ENCODE measurements at places on chromosomes 7 and 10.

- no peak for DNase-seq
Measured at GRCh38 chr7:151175047-151175792, 7.7 kb upstream of the GBX1 start.

GRCh38 chr7:38385682-38386081 lies 112.2 kb upstream of the TARP start:
- no peak for DNase-seq

DNA sequence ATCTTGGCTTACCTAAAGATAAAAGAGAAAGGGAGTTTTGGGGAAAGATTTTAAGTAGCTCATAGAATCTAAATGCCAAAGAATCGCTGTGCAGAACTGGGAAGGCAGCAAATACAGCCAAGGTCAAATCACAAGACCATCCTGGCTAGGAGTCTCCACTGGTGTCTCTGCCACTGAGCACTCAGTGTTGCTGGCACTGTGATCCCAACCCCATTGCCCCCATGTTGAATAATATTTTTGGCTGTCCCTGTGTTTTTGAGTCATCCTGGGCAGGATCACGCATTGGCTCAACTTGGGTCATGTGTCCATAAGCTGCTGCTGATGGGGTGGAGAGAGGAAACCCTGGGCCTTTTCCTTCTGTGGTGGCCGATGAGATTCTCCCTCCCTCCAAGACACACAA lies 21.2 kb downstream of the TLX1 start:
- no peak for DNase-seq

GRCh38 chr7:107045980-107046379 lies 1.5 kb downstream of the PRKAR2B start:
- DNase-seq, result no peak

- no peak for DNase-seq
Measured at GRCh38 chr10:117656385-117657367, 114.1 kb downstream of the EMX2 start.

- DNase-seq, result no peak
Measured at GRCh38 chr7:133783276-133783675, 343.9 kb upstream of the LRGUK start.

- DNase-seq, result no peak
Measured at GRCh38 chr7:7682861-7683260, 35.5 kb downstream of the RPA3 start.

- DNase-seq, result no peak
Measured at GRCh38 chr10:58028597-58029366, 238.9 kb downstream of the IPMK start.

DNA sequence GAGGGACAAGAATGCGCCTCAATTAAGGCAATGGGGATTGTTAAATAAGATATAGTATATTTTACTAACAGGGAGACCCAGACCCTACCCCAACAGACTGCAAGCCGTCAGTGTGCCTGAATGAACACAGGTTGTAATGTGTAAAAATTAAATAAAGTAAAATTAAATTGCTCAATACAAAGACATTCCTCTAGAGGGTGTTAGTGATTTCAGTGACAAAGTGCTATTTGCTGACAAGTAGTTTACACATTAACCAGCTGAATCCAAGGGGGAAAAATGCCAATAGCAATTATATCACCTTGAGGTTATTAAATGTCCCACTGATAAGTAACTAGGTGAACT lies 110.5 kb downstream of the EBF3 start:
- peak; percentile 35 for DNase-seq

DNA sequence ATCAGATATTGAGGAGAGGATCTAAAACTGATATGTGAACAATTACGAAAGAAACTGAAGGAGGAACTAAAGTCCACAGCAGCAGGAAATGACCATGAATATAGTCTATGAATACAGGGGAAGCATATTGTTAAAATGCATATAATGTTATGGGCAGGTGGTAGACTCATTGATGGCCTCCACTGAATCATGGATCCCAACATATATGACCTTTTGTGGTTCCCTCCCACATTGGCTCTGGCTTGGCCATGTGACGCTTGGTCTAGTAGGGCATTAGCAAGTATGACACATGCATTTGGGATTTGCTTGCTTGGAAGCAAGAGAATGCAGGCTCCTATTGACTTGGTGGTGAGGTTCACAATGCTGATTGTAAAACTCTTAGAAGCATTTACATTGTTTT lies 55.2 kb upstream of the RAB18 start:
- DNase-seq, result no peak

- DNase-seq, result no peak
Measured at GRCh38 chr7:114942446-114943175, 20.7 kb downstream of the MDFIC start.

- no peak for DNase-seq
Measured at GRCh38 chr10:126277181-126277580, 111.1 kb downstream of the ADAM12 start.

DNA sequence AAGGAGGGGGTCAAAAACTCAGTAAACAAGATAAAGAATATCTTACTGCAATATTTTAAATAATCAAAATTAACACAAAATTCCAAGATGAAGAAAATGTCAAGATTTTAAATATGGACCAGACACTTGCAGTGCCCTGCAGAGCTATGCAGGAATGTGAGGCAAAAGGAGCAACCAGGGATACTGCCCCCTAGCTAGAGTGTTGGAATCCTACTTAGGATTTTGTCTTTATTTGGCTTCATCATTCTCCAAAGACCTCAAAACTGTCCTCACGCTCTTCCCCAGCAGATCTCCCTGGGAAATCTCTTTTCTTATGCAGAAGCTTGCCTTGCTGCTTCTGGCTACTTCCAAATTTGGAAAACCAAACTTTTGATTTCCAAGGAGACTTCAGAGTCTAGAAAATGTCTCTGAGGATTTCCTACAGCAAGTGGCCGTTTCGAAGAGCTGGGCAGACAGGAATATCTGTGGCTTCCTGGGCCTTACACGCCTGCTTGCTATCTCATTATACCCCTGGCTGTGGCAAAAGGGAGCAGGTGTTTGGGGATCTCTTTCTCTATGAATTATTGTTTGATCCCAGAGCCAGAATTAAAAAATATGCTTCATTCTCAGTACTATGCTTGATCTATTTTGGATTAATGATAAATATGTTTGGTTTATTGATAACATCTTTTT lies 232.2 kb upstream of the BMPER start:
- DNase-seq, result no peak

GRCh38 chr7:132279718-132280117 lies 296.6 kb downstream of the PLXNA4 start:
- no peak for DNase-seq

DNA sequence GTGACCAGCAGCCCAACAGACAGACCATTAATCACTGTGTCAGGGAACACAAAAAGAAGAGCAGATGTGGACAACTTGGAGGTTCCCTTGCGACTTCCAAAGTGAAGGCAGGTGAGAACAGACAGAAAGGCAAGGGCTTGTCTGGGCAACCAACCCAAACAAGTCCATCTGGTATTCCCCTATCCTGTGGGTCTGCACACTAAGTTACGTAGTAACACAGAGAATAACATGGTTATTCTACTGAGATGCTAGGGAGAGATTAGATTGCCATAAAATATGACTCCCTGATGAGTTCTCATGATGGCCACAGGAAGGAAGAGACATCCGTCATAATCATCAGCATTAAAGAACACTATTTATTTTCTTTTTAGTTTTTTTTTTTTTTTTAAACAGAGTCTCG lies 252.2 kb downstream of the CALN1 start:
- no peak for DNase-seq

DNA sequence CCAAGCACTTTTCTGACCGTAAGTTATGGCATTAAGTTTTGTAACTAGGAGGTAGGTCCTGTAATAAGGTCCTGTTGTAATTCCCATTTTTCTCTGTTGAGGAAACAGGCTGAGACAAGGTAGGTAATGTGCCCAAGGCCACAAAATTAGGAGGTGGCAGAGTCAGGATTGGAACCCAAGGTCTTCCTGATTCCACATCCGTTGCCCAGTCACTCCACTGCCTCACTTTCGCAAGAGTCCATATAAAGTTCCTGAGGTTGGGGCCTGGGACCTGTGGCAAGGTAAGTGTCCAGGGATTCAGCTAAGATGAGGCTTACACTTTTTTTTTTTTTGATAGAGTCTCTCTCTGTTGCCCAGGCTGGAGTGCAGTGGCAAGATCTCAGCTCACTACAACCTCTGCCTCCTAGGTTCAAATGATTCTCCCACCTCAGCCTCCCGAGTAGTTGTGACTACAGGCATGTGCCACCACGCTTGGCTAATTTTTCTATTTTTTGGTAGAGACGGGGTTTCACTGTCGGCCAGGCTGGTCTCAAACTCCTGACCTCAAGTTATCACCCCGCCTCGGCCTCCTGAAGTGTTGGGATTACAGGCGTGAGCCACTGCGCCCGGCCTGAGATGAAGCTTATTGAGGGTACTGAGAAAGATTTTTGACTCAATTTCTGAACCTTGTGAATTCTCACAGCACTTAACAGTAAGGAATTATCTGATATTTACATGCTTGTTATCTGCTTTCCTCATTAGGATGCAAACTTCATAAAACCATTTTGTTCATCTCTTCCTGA lies 20.3 kb upstream of the GNA12 start:
- DNase-seq, result no peak

Data from T47D (cell line).